Trophoblast cell (in vitro differentiated cells and primary cell): ENCODE measurements at places on chromosomes 7 and 10.

- peak; percentile 32 for DNase-seq
Observed at GRCh38 chr10:50326757-50327701, 75.7 kb upstream of the ASAH2 start.

DNA sequence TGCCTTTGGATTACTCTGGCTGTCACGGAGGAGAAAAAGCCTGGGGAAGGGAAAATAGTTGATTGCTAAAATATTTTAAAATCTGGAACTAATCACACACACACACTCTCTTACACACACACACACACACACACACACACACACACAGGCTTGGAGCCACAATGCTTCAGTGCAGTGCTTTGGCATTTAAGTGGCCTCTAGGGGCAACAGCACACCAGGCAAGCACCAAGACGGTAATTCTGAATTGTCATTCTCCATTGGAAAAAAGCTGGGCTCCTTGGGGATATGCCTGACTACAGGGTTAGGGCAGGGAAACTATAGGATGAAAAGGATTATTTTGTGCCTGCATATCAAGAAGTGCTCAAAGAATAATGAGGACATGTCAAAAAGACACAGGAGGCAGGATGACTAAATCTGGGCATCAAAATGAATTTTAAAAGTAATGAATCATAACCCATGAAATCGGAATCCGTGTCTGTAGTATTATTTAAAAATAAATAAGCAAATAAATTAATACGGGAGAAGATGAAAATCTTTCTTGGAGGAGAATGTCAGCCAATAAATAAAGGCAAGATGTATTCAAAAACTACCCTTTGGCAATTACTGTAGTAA is 30.4 kb upstream of the DDC start:
- peak; percentile 22 for DNase-seq

DNA sequence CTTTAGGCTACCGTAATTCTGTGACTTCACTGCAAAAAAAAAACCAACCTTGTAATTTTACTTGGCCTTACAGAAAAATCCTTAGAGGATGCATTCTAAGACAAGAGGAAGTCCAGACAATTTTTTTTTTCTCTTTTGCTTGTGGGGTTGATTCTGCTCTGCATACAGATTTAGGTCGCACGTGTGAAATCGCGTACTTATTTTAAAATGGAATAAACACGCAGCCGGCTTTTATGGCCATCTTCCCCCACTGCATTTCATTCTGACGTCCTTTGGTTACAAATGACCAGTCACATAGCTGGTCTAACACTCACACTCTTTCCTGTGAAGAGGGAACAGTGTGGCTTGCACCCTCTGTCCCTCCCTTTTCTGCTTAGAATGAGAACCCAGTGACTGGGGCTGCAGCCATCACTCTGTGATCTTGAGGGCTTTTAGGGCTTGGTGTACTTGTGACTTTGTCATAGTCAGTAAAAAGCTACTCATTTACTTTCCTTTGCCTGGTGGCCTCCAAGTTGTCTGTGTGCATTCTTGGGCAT is 63.6 kb upstream of the CARD11 start:
- no peak for DNase-seq

- DNase-seq, result peak; percentile 8
Observed at GRCh38 chr7:99808766-99809165, 19.0 kb upstream of the CYP3A43 start.

GRCh38 chr7:138610671-138611170 is 90.4 kb downstream of the SVOPL start:
- DNase-seq, result no peak

GRCh38 chr10:20200758-20201157 is 384.5 kb downstream of the PLXDC2 start:
- DNase-seq, result no peak

- no peak for DNase-seq
Observed at GRCh38 chr10:29033311-29033940, 255.4 kb upstream of the LYZL1 start.

DNA sequence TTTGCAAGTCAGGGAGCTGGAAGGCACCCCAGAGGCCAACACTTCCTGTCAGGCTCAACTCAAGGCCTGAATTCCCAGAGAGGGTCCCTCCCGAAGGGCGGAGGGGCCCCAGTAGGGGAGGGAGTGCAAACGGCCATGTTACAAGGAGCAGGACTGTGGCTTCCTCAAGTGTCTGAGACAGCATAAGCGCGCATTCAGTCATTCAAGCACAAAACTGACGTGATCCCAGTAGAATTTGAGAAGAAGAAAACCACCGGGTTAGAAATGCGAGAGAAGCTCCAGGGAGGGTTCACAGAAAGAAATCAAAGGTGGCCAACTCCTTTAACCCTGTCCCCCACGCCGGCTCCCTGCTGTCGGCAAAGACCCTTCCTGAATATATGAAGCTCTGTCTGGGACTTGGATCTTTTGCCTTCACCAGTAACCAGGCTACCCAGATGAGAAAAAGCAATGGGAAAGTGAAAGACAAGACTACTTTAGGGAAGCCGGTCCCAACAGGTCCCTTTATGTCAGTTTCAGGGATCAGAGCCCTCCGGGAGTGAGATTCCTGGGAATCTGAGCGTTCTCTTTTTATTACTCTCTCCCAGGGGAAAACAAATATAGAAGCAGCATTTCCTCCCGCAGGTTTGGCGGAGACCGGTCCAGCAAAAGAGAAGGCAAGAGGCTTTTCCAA is 1.3 kb downstream of the AFAP1L2 start:
- peak; percentile 56 for DNase-seq

DNA sequence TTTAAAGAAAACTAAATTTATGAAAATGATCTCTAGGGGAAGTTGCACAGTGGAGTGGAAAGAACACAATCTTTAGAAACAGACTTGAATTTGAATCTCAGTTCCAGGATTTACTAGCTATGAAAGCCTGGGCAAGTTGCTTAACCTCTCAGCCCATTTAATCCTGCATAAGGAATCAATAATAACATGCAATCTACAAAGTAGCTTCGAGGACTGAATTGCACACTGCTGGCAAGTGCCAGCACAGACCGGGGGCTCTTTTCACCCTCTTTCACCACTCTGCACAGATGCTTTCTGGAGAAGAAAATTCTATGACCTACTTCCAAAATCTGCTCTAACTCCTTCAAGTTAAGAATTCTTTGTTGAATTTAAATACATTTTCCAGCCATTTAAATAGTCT is 63.4 kb upstream of the ANK3 start:
- DNase-seq, result no peak
